ENCODE measurements at places on chromosomes 3 and 15.
A peak's percentile ranks its signal among the peaks of the same experiment; 100 is the strongest.

GRCh38 chr15:60299452-60300047, 98.2 kb downstream of the ANXA2 start:
- DNase-seq: no peak

DNA sequence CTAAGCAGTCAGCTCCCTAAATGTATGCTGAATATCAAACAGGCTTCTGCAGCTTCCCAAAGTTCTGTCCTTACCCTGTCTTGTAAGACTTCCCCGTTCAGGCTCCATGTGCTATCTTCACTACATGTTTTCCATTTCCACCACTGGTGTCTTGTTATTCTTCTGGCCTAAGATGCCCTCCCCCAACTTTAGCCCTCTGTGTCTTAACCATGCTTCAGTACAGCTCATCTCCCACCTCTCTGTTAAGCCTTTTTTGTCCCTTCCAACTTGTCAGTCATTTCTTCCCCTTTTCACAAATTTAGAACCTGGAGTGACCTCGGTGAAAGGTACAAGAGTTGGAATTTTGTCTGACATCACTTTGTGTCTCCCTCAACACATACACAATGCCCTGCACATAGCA, 151.7 kb upstream of the TBL1XR1 start:
- DNase-seq: no peak

DNA sequence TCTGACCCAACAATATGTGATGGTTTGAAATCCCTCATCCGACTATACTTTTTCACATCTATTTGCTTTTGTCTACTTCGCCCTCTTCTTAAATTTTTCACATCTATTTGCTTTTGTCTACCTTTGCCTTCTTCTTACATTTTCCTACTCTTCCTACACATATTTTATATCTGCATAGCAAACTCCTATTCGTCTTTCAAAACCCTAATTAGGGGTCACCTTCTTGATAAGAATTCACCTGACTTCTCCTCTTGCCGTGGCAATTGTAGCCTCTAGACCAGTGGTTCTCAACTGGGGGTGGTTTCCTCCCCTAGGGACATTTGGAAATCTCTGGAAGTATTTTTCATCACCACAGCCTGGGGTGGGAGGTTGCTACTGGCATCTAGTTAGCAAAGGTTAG, 607.4 kb downstream of the NTRK3 start:
- no peak for DNase-seq

- peak; percentile 88 for DNase-seq
These were observed 17.0 kb downstream of the TGM5 start for GRCh38 chr15:43249699-43250203.

- DNase-seq: no peak
These were observed 149.7 kb upstream of the FRMD4B start for GRCh38 chr3:69535613-69536012.

DNA sequence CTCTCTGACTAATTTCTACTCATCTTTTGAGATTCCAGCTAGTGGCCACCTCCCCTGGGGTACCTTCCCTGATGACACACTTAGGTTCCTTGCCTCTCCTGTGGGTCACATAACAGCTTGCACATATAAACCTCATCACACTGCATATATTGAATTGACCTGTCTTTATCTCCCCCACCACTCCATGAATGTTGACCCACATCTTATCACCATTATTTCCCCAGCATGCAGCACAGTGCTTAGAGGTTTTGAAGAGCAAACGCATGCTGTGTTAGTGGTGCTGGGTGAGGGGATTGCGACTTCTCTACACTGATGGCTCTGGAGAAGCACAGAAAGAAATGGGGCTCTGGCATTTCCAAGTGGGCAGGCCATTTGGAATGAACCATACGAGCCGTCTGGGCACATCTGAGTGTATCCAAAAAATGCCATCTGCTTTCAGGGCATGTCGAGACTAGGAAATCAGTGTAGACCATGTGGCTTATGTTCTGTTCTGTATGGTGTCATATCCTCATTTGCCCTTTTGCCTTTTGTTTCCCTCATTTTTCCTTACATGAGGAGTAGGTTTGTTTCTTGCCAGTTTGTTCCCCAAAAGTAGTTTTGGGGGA, 333.2 kb upstream of the TRIM42 start:
- DNase-seq: no peak

DNA sequence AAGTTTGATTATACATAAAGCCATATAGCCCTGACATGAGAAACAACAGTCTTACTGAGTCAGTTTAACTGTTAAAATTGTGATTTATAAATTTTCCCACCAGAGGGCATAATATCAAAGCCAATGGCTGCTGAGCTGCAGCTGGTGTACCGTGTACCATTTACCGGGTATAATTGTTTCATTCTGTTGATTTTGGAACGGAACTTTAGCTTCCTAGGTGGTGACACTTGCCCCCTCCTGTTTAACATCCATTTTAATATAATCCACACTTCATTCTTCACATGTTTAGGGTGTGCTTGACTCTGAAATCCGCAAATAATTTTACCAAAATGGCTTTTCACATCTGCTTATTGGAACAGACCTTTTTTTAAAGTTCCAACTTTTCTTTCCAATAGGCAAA, 72.8 kb downstream of the SLC9A9 start:
- DNase-seq: peak; percentile 73

GRCh38 chr3:197125636-197126035, 96.0 kb upstream of the MELTF start:
- DNase-seq: peak; percentile 39

DNA sequence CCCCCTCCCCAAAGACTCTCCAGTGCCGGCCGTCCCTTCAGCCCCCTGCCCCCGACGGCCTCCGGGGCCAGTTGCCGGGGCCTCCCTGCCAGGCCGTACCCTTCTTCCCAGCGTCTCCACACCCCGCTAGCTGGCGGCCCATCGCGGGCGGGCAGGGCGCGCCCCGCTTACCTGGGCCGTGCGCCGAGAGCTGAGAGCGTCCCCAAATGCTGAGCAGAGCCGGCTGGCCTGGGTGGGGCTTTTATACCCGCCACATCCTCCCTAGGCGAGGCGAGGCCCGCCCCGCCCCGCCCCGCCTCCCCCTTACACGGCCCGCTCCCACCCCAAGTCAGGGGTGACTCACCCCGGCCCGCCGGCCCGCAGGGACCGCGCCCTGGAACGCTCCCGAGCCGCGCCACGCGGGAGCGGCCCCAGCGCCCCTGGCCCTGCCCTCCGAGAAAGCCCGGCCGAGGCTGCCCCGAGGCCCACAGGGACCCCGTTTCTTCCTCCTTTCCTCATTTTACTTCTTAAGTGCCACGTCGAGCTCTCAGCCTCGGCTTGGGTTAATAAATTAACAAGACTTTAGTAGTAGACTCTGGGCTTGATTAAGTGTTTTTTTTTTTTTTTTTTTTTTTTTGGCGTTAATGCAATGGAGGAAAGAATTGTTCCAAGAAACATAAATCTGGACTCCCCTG, at the start of gene ANXA2:
Gene ANXA2, minus strand, starts transcription at position 215 of the 674 bp plus-strand sequence. CDS start 11,911 bp downstream, outside the sequence.
- peak; percentile 96 for DNase-seq

GRCh38 chr3:95751509-95751908, 1062.9 kb upstream of the EPHA6 start:
- no peak for DNase-seq

DNA sequence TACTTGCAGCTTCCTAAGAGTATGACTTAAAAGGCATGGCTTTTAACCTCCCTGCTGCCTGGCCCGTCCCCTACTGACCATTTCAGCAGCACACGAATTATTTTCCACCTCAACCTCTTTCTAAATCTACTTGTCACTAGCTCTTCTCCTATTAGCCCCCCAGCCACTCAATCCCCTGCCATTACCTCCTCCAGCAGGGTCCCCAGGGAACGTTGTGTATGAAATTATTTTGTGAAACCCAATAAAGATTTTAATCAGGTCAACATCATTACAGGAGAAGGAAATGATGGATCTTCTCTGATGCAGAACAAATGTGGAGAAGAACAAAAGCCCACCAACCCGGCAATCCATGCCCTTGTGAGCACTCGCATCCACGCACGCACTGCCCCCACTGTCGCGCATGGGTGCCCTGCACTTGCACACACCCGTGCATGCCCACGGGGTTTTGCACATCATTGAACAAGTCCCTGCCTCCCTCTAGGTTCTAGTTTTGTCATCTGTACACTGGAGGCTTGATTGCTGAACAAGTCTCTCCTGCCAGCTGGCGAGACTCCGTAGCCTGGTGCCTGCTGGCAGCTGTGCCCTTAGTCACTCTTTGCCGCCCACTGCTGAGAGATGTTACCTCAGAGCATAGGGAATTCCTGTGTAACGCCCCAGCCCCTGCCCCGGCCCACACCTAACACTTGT, 51.6 kb downstream of the LINGO1 start:
- no peak for DNase-seq

DNA sequence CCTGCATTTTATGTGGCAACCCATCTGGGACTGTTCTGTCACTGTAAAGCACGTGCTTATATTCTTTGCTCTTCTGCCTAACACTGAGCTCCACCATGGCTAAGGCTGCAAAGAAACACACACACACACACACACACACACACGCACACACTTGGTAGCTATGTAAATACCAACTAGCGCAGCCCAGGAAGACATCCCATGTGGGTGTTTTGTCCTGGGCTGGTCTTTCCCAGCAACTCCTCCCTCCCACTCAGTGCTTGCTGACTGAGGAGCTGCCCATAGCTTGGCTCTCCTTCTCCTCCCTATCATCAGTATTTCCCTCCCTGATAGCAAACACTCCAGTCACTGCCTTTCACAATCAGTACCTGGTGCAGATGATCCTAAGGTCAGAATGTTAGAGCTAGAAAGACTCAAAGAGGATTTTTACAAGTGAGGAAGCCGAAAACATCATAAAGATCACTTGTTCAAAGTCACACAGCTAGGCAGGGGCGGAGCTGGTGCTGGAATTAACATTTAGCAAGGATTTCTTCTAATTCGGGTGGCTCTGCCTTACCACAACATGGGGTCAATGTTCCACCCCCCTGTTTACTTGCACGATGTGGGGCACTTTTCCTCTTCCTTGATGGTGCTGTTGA, 377.1 kb upstream of the TBL1XR1 start:
- peak; percentile 50 for DNase-seq

DNA sequence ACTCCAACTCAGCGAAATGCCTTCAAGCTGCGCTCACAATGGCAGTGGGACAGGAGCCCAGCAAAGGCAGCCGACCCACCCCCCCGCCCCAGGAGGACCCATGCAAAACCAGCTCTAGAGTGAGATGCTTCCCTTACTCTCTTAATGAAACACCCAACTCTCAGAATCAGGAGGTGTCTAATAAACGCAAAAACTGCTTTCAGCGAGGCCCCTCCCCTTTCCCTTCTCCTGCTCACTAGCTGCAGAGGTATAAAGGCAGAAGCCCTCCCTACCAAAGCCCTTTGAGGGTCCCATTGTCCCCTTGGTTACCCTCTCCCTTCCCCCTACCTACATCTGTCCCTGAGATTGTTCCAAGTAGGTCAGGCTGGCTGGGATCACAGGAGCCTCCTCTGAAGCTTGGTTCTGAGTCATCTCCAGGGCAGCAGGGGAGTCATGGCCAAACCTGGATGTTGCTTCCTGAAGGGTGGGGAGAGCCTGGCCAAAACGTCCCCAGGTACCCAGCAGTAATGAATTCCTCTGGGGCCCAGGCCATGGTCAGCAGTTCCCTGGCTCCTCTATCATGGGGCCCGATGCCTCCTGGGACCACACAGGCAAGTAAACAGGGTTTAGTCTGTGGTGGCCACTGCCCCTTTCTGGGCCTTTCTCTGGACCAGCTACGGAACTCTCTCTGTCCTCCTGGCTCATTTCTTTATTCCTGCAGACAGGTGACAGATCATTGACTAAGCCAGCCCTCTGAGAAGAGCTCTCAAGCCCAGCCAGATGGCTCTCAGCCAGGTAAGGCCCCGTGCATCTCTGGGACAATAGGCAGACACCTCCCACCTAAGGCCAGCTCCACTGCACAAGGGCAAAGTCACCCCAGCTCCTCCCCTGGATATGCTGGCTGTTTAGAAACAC, 8.6 kb downstream of the KLHL25 start:
- DNase-seq: no peak

DNA sequence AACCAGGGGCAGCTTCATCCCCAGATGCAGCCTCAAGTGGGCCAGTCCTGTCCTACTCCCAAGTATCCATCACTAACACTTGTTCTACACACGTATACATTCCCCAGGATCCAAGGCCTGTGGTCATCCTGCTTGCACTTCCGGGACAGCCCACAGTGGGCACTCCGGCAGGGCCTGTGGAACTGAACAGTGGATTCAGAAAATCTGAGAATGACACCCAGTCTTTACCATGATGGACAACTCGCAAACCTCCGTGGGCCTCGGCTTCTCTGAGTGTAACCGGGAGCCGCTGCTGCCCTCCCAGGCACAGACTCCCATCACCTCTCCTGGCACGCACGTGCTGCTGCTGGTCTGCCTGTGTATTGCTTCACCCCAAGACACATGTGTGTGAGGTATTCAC, 59.6 kb downstream of the ATP10A start:
- DNase-seq: no peak

DNA sequence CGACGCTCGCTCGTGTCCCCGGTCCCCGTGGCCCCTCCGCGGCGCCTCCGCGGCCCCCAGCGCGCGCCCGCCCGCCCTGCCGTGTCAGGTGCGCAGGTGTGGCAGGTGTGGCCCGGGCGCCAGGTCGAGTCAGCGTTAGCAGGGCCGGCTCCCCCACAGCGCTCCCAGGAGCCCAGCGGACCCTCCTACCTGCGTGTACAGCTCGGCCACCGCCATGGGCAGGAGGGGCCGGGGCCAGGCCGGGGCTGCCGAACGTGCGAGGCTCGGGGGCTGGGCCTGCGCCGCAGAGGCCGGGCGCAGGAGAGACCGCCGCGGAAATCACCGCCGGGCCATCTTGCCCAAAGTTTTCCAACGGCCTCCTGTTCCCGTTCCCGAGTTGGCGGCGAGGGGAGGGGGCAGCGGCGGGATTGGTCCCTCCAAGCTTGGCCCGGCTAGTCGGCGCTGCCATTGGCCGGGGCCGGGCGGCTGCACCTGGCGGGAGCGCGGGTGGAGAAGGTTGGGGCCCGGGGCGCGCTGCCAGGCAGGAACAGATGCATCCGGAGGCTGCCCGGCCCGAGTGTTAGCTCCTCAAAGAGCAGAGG, at the start of gene MYO5C:
Gene MYO5C, minus strand, starts transcription at position 384 of the 581 bp plus-strand sequence. Its CDS starts 168 bp downstream, at position 216.
- no peak for DNase-seq

DNA sequence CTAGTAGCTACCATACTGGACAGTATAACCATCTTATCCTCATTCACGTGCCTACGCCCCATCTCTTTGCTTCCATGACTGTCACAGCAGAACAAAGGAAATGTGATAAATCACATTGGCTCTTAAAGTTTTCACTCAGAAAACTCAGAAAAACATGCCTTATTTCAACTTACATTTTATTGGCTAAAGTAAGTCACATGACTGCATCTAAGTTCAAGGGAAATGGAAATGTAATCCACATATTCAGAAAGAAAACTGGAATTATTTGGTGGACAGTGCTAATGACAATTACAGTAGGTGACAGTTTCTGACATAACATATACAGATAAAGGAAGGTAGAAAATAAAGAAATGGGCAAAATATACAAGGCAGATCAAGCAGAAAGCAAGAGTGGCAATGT, 37.4 kb upstream of the VILL start:
- no peak for DNase-seq

- DNase-seq: no peak
These were observed 760.4 kb downstream of the ZPLD1 start for GRCh38 chr3:103195216-103195615.

Measured in suppressor macrophage treated with lipopolysaccharide for 4 hours (primary cell).